ENCODE measurements at places on chromosomes 7 and 10.

GRCh38 chr10:127413326-127413725 is 135.8 kb upstream of the NPS start:
- H3K4me3 ChIP-seq: no peak overlapping the region
- H3K36me3 ChIP-seq: no peaks in the 10 kb centered on the region
- H3K4me1 ChIP-seq: no peaks in the 10 kb centered on the region
- no peaks in the 10 kb centered on the region for H3K27me3 ChIP-seq

GRCh38 chr7:82566752-82567151 is 123.2 kb upstream of the CACNA2D1 start:
- H3K27ac ChIP-seq: no peak overlapping the region
- no peak overlapping the region for H3K4me3 ChIP-seq
- H3K36me3 ChIP-seq: no peaks in the 10 kb centered on the region
- DNase-seq: no peak
- H3K4me1 ChIP-seq: no peaks in the 10 kb centered on the region

DNA sequence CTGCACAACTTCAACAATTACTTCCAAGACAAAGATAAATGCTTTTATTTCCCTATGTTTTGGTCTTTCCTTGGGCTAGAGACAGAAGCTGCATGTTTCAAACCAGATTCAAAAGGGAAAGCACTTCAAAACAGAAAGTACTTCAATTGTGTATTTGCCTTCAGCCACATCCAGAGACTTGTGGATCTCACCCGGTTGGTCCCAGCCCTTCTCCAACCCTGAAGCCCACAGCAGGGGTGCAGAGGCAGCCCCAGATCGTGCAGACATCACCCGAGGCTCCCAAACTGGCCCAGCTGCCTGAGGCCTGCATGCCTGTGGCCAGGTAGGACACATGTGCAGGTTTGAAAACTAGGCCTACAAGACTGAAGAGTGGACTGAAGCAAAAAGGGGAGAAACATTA is 80.8 kb downstream of the ALOX5 start:
- no peaks in the 10 kb centered on the region for H3K27me3 ChIP-seq
- H3K4me3 ChIP-seq: no peak overlapping the region
- H3K27ac ChIP-seq: peak overlapping the region; percentile 3
- no peaks in the 10 kb centered on the region for H3K36me3 ChIP-seq
- DNase-seq: no peak

DNA sequence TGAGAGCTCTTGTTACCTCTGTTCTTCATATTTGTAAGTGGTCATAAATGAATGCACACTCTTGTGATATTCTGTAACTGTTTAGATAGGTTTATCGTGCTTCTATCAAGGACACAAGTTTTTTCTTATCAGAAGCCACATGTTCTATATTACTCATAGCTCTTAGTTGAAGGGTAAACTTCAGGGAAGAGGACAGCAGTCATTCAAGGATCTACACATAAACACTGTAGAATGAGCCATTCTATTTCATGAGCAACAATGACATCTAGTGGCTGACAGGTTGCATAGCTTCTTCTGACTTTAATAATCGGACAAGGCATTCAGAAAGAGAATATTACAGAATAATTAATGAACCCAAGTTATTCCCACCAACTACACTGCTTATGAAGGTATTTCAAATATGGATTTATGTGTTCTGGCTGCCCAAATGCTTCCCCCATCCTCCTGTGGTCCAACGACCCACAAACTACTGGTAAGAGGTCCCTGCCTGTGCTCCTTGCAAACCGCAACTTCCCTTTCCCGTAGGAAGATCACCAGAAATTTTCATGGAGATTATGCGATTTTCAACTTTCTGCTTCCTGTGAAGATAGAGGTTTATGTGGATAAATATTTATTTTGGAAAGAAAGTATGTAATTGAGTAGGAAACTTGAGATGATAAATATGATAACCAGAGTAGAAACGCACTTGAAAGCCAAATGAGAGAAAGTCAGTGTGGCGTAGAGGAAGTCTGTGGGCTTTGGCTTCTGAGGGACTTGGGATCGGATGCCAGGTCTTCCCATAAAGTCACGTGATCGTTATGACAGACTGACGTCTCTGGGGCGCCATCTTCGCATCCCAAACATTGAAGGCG is 16.8 kb upstream of the ABCB5 start:
- no peak for DNase-seq
- H3K36me3 ChIP-seq: no peaks in the 10 kb centered on the region
- H3K27ac ChIP-seq: no peak overlapping the region

DNA sequence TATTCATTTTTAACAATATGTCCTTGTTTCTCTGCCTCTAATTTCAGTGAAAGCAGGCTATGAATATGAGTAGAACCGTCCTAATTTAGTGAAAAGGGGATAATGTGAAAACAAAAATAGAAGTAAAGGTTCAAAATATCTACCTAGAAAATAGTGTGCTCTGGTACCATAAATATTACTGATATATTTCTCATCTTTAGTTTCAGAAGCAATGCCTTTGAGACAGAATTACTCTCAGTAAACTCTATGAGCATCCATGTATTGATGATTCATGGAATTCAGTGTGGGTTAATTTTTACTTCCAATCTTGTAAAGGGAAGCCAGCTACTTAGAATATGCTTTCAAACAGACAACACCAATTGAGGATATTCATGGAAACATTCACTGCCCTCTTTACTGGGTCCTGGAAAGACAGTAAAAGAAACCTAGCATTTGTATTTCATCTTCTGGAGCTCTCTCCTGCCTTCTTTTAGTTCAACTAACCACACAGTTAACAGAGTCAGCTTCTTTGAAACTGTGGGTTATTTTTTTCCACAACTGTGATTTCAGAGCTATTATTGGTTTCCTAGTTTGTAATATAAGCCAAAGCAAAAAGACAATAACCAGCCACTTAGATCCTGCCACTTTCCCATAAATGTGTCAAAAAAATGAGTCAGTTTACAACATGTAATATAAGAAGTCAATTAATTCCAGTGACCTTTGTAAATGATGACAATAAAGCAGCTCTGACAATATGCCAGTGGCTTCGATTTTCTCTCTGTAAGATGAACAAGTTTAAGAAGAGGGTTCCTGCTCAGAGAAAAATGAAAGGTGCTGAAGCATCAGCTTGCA is 1.7 kb downstream of the LRRN3 start:
- no peak for DNase-seq
- H3K4me1 ChIP-seq: no peaks in the 10 kb centered on the region
- H3K4me3 ChIP-seq: no peak overlapping the region
- no peaks in the 10 kb centered on the region for H3K27me3 ChIP-seq

- H3K4me1 ChIP-seq: peaks cover 9% of the 10 kb centered on the region
- no peak overlapping the region for H3K4me3 ChIP-seq
- no peaks in the 10 kb centered on the region for H3K36me3 ChIP-seq
- no peaks in the 10 kb centered on the region for H3K27me3 ChIP-seq
- H3K27ac ChIP-seq: no peak overlapping the region
Measured at GRCh38 chr7:117064688-117065087, 111.4 kb downstream of the ST7 start.

GRCh38 chr7:4168041-4168440 is 514.1 kb upstream of the FOXK1 start:
- no peak for DNase-seq
- H3K4me3 ChIP-seq: no peak overlapping the region

GRCh38 chr10:42754155-42755027 is 28.2 kb upstream of the BMS1 start:
- H3K27ac ChIP-seq: no peak overlapping the region
- no peaks in the 10 kb centered on the region for H3K36me3 ChIP-seq
- peak; percentile 65 for DNase-seq
- no peaks in the 10 kb centered on the region for H3K27me3 ChIP-seq
- peak overlapping the region; percentile 45 for H3K4me3 ChIP-seq
